Endodermal cell (in vitro differentiated cells): ENCODE measurements at places on chromosomes 12 and 14. TPM values are rescaled to one million over a fixed set of nuclear protein-coding genes. Genes with fewer than 3 reads are reported as not detected.

- H3K4me1 ChIP-seq = peaks cover 9% of the 10 kb centered on the region
- H3K36me3 ChIP-seq = no peaks in the 10 kb centered on the region
- no peak overlapping the region for H3K4me3 ChIP-seq
- H3K27ac ChIP-seq = no peak overlapping the region
- peaks cover 7% of the 10 kb centered on the region for H3K27me3 ChIP-seq
- no peak for DNase-seq
Measured at GRCh38 chr14:100649173-100649519, 61.9 kb upstream of the BEGAIN start.

GRCh38 chr12:84046859-84047258, 865.7 kb downstream of the SLC6A15 start:
- H3K36me3 ChIP-seq = no peaks in the 10 kb centered on the region
- H3K27ac ChIP-seq = no peak overlapping the region
- H3K4me1 ChIP-seq = no peaks in the 10 kb centered on the region
- no peak for DNase-seq
- no peaks in the 10 kb centered on the region for H3K27me3 ChIP-seq
- H3K4me3 ChIP-seq = no peak overlapping the region

KRT81 gene
- total RNA-seq = not detected in 3 replicates

DNA sequence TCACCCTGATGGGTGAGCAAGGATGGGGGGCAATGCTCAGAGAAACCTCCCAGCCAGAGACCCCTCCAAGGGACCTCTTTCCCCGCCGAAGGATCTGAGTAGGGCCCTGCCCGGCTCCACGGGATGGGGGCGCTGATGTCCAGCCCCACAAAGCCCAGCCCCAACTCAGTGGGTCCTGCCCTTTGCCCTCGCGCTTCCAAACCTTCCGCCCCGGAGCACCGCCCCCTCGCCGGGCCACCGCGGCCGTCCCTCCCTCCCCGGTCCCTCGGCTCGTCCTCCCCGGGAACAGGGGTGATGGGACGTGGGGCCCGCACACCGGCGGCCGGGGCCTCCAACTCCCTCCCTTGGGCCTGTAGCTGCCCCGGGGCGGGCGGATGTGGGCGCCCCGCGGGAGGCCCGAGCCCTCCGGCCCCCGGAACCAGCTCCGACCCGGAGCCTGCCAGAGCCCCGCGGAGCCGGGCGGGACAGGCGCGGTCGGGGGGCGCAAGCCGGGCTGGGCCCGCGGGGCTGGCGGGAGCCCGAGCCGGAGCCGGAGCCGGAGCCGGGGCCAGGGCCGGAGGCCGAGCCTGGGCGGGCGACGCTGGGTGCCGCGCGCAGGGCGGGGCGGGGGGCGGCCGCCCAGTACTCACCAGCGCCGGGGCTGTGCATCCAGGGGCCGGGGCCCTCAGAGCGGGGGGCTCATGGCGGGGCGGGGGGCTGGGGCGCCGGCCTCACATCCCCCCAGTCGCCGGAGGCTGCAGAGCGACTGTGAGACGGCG, 386 bp downstream of the HDAC7 start:
- peaks cover 19% of the 10 kb centered on the region for H3K36me3 ChIP-seq
- peak; percentile 91 for DNase-seq
- peak overlapping the region; percentile 96 for H3K27ac ChIP-seq
- H3K4me1 ChIP-seq = peaks cover 19% of the 10 kb centered on the region
- no peaks in the 10 kb centered on the region for H3K27me3 ChIP-seq

DNA sequence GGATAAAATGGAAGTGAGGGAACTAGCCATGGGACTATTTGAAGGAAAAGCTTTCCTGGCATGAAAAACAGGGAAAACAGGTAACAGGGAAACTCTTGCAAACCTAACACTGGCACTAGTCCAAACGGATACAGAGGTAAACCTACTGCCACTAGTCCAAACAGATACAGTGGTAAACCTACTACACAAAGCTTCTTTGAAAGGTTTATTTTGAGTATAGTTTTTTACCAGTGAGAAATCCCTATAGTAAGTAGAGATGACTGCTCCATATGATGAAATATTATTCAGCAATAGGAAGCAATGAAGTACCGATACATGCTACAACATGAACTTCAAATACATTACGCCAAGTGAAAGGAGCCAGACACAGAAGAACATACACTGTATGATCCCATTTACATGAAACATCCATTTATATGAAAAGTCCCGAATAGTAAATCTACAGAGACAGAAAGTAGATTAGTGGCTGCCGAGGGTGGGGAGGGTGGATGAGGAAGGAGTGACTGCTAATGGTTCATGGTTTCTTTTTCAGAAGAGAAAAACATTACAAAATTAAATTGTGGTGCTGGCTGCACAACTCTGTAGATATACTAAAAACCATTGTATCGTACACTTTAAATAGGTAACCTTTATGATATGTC, 25.5 kb downstream of the SPTLC2 start:
- no peak for DNase-seq
- H3K4me1 ChIP-seq = no peaks in the 10 kb centered on the region
- H3K36me3 ChIP-seq = peaks cover 33% of the 10 kb centered on the region
- H3K27me3 ChIP-seq = no peaks in the 10 kb centered on the region
- no peak overlapping the region for H3K27ac ChIP-seq

DNA sequence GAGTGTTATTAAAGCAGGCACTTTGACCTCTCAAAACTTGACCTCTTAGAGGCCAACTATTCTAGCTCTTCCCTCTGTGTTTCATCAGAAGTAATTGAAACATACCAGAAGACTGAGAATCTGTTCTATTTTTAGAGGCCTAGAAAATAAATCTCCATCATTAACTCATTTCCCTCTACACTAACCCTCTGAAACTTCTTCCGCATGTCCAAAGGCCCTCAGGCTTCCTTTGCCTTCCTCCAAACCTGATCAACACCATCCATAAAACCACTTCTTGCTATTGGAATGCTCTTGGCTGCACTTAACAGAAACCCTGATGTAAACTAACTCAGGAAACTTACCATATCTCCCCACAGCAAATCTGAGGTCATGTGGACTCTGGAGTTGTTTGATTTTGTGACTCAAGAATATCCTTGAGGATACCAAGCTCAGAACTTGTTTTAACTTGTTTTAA, 196.4 kb downstream of the RPAP3 start:
- DNase-seq = no peak
- no peaks in the 10 kb centered on the region for H3K36me3 ChIP-seq
- H3K27ac ChIP-seq = no peak overlapping the region

- no peak overlapping the region for H3K27ac ChIP-seq
- no peak overlapping the region for H3K4me3 ChIP-seq
- no peaks in the 10 kb centered on the region for H3K27me3 ChIP-seq
Measured at GRCh38 chr12:110316861-110317260, 35.8 kb downstream of the ATP2A2 start.

HAL gene
- total RNA-seq = 0.49 TPM in 1 of 3 replicates, not detected in the others

DNA sequence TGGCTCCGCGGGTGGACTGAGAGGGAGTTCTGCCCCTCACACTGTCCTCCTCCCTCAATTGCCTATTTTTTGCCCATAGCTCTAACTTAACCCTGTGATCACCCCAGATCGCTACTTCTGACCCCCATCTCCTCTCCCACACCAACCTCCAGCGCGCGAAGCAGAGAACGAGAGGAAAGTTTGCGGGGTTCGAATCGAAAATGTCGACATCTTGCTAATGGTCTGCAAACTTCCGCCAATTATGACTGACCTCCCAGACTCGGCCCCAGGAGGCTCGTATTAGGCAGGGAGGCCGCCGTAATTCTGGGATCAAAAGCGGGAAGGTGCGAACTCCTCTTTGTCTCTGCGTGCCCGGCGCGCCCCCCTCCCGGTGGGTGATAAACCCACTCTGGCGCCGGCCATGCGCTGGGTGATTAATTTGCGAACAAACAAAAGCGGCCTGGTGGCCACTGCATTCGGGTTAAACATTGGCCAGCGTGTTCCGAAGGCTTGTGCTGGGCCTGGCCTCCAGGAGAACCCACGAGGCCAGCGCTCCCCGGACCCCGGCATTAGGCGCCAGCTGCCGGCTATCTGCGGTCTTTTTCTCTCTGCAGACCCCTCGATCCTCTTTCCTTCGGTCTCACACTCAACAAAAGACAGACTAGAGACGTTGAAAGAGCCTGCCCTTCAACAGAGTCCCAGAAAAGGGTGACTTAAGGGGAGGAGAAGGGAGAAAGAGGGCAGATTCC, 3.0 kb upstream of the TBX3 start:
- peak overlapping the region; percentile 70 for H3K4me3 ChIP-seq
- peaks cover 76% of the 10 kb centered on the region for H3K27me3 ChIP-seq
- no peaks in the 10 kb centered on the region for H3K36me3 ChIP-seq
- DNase-seq = peak; percentile 93

SERPINA1 gene
- total RNA-seq = not detected in 2 replicates

DNA sequence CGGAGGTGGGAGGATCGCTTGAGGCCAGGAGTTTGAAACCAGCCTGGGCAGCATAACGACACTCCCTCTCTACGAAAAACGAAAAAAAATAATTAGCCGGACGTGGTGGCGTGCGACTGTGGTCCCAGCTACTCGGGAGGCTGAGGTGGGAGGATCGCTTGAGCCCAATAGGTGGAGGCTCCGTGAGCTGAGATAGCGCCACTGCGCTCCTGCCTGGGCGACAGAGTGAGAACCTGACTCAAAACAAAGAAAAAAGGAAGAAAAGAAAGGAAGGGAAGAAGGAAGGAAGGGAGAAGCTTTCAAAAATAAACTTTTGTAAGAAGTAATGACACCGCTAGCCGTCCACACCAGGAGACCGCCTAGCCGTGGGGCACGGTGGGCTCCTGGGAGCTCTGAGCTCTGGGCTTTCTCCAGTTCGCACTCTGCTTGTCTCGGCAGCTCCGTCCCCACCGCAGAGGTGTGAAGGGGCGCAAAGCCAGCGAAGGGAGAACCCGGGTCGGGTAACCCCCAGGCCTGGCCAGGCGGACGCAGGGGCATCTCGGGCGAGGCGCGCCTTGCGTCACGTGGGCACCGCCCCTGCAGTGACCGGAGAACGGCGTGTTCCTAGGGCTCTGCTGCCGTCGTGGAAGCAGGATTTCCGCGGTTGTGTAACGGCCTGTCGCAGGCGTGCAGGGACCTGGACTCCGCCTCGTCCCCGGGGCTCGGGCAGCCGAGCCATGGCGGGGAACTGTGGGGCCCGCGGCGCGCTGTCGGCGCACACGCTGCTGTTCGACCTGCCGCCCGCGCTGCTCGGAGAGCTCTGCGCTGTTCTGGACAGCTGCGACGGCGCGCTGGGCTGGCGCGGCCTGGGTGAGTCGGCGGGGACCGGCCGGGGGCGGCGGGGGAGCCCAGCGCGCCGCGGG, at the start of gene IRAK3:
Gene IRAK3 (plus strand): TSS at position 631 of the 902 bp plus-strand sequence. CDS start 86 bp downstream, at position 717.
- no peaks in the 10 kb centered on the region for H3K4me1 ChIP-seq
- peaks cover 53% of the 10 kb centered on the region for H3K27me3 ChIP-seq
- H3K4me3 ChIP-seq = peak within 1 kb of the TSS; percentile 75
- H3K27ac ChIP-seq = no peak within 1 kb of the TSS

PCNX4 gene
- 67.7 to 74.3 TPM (median 71.8 TPM) in 3 replicates for total RNA-seq

SYCP3 gene
- not detected in 3 replicates for total RNA-seq

ACSS3 gene
- 27.5 and 29.4 TPM in 2 replicates for total RNA-seq

GRCh38 chr14:30528119-30528518, 30.8 kb upstream of the G2E3 start:
- H3K4me3 ChIP-seq = no peak overlapping the region
- no peaks in the 10 kb centered on the region for H3K36me3 ChIP-seq
- H3K27me3 ChIP-seq = peaks cover 10% of the 10 kb centered on the region
- peaks cover 5% of the 10 kb centered on the region for H3K4me1 ChIP-seq
- no peak for DNase-seq
- H3K27ac ChIP-seq = no peak overlapping the region

IL26 gene
- total RNA-seq = not detected in 3 replicates

DNA sequence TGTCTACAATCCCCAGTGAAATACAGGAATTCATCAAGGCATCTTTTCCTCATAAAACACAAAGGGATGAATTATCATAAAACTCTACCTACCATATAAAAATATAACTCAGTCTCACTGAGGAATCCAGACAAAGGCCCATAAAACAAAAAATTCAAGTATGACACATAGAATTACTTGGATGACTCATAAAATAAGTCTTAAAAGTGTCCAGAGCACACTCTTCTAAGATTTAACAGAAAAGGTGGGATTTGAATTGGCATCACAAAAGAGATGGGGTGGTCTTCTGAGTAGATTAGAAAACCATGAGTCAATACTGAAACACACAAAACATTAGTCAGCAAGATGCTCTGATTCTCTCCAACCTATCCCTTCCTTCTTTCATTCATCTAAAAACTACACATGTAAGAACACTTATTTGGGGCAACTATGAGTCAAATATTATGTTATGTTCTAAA, 202.7 kb upstream of the GARIN6 start:
- H3K27ac ChIP-seq = no peak overlapping the region
- no peak for DNase-seq
- no peaks in the 10 kb centered on the region for H3K27me3 ChIP-seq
- no peaks in the 10 kb centered on the region for H3K36me3 ChIP-seq

DNA sequence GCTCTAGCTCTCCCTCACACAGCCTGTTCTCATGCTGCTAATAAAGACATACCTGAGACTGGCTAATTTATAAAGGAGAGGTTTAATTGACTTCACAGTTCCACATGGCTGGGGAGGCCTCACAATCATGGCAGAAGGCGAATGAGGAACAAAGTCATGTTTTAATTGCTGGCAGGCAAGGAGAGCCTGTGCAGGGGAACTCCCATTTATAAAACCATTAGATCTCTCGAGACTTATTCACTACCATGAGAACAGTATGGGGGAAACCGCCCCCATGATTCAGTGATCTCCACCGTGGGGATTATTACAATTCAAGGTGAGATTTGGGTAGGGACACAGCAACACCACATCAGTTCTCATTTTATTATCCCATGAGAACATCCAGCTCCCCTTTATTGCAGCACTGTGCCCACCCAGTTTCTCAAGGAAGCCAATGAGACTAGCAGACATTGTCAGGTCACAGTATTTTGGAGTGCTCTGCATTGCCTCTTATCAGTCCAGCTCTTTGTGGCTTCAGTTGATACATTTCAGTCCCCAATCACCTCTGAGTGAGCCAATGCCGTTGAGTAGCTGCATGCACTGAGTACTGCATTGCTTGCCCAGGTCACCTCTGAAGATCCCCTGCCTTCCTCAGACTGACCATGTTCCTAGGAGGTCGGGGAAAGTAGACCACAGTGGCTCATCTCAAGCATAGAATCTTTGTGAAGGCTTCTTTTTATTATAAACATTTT, 131.2 kb downstream of the CRADD start:
- no peaks in the 10 kb centered on the region for H3K4me1 ChIP-seq
- H3K27ac ChIP-seq = no peak overlapping the region
- no peak for DNase-seq
- H3K4me3 ChIP-seq = no peak overlapping the region
- H3K27me3 ChIP-seq = no peaks in the 10 kb centered on the region

DNA sequence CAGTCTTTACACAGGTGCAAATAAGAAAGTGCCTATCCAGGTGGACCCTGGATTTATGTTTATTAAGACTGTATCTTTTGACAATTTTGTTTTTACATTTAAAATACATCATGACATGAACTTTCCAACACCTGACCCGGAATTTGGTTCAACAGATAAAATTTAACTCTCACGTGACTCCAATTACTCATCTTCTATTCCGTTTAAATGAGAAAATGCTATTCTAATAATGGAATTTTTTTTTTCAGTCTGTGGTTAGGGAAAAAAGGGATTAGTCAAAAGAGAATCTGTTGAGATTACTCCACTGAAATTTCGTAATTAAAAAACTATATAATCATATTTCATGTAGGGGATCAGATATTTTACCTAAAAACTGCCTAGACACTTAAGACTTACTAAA, 11.1 kb downstream of the VPS37B start:
- H3K4me1 ChIP-seq = peaks cover 4% of the 10 kb centered on the region
- no peaks in the 10 kb centered on the region for H3K27me3 ChIP-seq
- no peak for DNase-seq

TMEM106C gene
- 17.3 and 19.8 TPM in 2 replicates for total RNA-seq

IKZF4 gene
- total RNA-seq = 9.8 and 10.2 TPM in 2 replicates
